A549 treated with Mapracorat at 1 μM for 4 hours (cell line): ENCODE measurements at places on chromosomes 5 and 9. TPM values are rescaled to one million over a fixed set of nuclear protein-coding genes. Genes with fewer than 3 reads are reported as not detected.

The TNC gene
- total RNA-seq, result 0.43 to 1.2 TPM (median 0.69 TPM) in 5 replicates

The PCDH1 gene
- 2.2 to 3.8 TPM (median 3.0 TPM) in 5 replicates for total RNA-seq

The SAP30L gene
- 29.0 to 35.0 TPM (median 31.5 TPM) in 5 replicates for total RNA-seq

The EXOC3 gene
- total RNA-seq, result 26.5 to 30.9 TPM (median 30.6 TPM) in 5 replicates

The PCDHB9 gene
- 0.03 to 0.26 TPM (median 0.05 TPM) in 3 of 5 replicates, not detected in the others for total RNA-seq

The COL27A1 gene
- total RNA-seq, result 6.7 to 11.0 TPM (median 9.4 TPM) in 5 replicates

The PDE4D gene
- total RNA-seq, result 38.1 to 61.3 TPM (median 55.6 TPM) in 5 replicates

The RNF183 gene
- 0.08 TPM in 1 of 5 replicates, not detected in the others for total RNA-seq

The PCDHGA2 gene
- 0.42 to 0.91 TPM (median 0.68 TPM) in 5 replicates for total RNA-seq

The SLC34A1 gene
- not detected in 5 replicates for total RNA-seq
